ENCODE measurements at places on chromosomes 4 and X.

DNA sequence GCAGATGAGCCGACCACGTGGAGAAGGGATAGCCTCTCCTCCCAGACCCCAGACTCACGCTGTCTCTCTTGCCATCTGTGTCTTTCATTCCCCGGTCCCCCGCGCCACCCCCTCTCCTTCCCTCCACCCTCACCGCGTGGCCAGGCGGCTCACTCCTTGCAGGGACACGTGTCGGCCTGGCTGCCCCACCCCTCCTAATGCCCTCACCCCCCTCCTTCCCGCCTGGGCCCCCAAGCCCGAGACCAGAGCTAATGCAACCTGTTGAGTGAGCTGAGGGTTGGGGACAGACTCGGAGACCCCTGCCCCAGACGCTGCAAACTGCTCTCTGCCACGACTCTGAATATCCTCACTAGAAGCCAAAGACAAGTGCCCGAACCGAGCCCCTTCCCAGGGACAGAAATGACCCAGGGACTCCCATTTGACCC is 1.8 kb downstream of the SLC38A5 start:
- no peak for DNase-seq

DNA sequence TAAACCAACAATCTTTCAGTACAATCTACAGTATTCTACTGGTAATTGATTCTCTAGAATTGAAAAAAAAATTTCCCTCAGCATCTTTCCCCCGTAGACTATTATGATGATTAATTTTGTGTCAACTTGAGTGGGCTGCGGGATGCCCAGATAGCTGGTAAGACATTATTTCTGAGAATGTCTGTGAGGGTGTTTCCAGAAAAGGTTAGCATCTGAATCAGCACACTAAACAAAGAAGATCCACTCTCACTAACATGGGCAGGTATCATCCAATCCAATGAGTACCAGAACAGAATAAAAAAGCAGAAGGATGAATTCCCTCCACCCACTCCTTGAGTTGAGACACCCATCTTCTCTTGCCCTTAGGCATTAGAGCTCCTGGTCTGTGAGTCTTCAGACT is 186.1 kb upstream of the MAB21L2 start:
- no peak for DNase-seq

DNA sequence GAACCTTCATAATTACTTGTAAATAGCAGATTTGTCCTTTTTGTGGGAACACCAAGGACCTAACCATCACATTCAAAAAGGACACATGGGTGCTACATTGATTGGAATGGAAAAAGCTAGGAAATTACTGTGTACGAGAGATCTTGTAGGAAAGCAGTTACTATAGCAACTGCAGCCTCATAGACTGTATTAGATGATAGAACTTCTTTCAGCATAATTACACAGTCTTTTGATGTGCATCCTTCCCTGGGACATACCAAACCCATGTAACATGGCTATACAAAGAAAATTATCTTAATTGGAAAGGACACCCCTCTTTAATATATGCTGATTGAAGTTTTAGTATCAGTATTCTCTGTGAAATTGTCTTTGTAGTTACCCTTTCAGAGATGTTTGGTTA is 130.7 kb upstream of the CTSO start:
- no peak for DNase-seq

GRCh38 chr4:87224141-87224923 is 3.9 kb upstream of the KLHL8 start:
- DNase-seq = no peak

- DNase-seq = no peak
These were observed 335.7 kb downstream of the FSTL5 start for GRCh38 chr4:161828061-161828460.

GRCh38 chrX:38817004-38817703 is 15.9 kb downstream of the MID1IP1 start:
- no peak for DNase-seq

GRCh38 chr4:1779588-1780382 is 13.3 kb upstream of the FGFR3 start:
- DNase-seq = no peak

DNA sequence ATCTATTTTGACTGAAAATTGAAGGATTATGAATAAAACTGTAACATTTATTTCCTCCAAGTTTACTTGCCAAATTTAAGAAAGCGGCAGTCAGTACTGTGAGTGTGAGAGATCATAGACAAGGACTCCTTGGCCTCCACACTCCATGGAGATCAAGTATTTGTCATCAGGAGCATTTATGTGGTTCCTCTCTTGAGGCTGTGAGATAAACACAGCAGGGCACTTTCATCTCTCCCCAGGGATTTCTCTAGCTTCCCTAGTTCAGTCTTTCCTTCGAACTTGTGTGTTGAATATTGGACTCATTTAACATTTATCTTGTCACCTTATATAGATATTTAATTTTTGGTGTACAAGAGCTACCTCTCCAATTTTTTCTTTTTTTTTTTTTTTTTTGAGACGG is 40.8 kb downstream of the PDE5A start:
- no peak for DNase-seq
